Upper lobe of left lung (tissue), 6 donors: ENCODE measurements at places on chromosomes 1 and 21. TPM values are rescaled to one million over a fixed set of nuclear protein-coding genes. Genes with fewer than 3 reads are reported as not detected.

GRCh38 chr1:29793101-29793546 lies 556.8 kb downstream of the PTPRU start:
- H3K27me3 ChIP-seq, result no peaks in the 10 kb centered on the region
- no peak overlapping the region for H3K4me3 ChIP-seq
- DNase-seq, result peak; percentile 77
- no peak overlapping the region for H3K27ac ChIP-seq

- H3K27me3 ChIP-seq, result no peaks in the 10 kb centered on the region
- DNase-seq, result no peak
- no peak overlapping the region for H3K27ac ChIP-seq
- H3K36me3 ChIP-seq, result no peaks in the 10 kb centered on the region
- no peaks in the 10 kb centered on the region for H3K4me1 ChIP-seq
These were observed 77.2 kb upstream of the PPP2R5A start for GRCh38 chr1:212207822-212208520.

GRCh38 chr1:232016616-232017015 lies 390.0 kb downstream of the DISC1 start:
- DNase-seq, result no peak
- no peaks in the 10 kb centered on the region for H3K36me3 ChIP-seq
- no peak overlapping the region for H3K27ac ChIP-seq
- H3K4me1 ChIP-seq, result peaks cover 8% of the 10 kb centered on the region

DNA sequence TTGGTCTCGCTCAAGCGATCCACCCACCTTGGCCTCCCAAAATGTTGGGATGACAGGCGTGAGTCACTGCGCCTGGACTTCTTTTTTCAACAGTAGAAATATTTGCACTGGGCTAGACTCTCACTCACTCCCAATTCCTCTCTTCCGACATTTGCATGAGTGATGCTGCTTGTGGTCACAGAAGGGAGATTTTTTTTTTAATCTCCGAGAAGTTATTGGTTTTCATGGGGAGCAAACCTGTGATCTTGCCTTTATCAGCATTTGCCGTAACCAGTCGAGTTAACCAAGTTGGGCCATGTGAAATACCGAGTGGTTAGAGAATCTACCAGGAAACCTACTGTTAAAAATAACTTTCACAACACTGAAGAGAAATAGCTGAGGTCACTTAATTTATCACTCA lies 21.1 kb downstream of the ERG start:
- H3K27ac ChIP-seq, result no peak overlapping the region
- peaks cover 39% of the 10 kb centered on the region for H3K4me1 ChIP-seq
- DNase-seq, result no peak
- no peaks in the 10 kb centered on the region for H3K36me3 ChIP-seq

- H3K36me3 ChIP-seq, result no peaks in the 10 kb centered on the region
- no peaks in the 10 kb centered on the region for H3K27me3 ChIP-seq
- DNase-seq, result no peak
- H3K27ac ChIP-seq, result no peak overlapping the region
These were observed 25.0 kb upstream of the GBP1 start for GRCh38 chr1:89089962-89090361.

GRCh38 chr1:13818926-13819325 lies 118.9 kb downstream of the PRDM2 start:
- no peak overlapping the region for H3K27ac ChIP-seq
- no peaks in the 10 kb centered on the region for H3K4me1 ChIP-seq
- peaks cover 12% of the 10 kb centered on the region for H3K36me3 ChIP-seq
- H3K4me3 ChIP-seq, result no peak overlapping the region
- no peaks in the 10 kb centered on the region for H3K27me3 ChIP-seq

DNA sequence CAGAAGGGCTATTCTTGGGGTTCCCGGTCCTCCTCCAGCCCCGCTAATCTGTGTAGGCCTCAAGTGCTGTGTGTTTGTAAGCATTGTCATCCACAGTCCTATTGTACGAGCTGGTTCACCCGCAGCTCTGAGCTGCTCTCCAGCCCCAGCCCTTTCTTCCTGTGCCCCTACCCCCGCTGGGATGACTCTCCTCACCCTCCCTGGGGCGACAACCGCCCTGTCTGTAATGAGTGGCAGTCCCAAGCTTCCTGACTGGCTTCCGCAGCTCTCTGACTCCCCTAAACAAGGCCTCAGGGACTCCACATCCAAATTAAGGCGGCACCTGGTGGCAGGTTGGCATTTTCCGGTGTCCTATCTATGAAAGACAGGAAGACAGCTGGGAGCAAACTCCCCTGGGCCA lies 45.8 kb downstream of the TFF3 start:
- no peak for DNase-seq
- no peaks in the 10 kb centered on the region for H3K27me3 ChIP-seq
- peaks cover 24% of the 10 kb centered on the region for H3K4me1 ChIP-seq
- H3K27ac ChIP-seq, result peak overlapping the region; percentile 66
- peaks cover 9% of the 10 kb centered on the region for H3K36me3 ChIP-seq
- H3K4me3 ChIP-seq, result no peak overlapping the region

DNA sequence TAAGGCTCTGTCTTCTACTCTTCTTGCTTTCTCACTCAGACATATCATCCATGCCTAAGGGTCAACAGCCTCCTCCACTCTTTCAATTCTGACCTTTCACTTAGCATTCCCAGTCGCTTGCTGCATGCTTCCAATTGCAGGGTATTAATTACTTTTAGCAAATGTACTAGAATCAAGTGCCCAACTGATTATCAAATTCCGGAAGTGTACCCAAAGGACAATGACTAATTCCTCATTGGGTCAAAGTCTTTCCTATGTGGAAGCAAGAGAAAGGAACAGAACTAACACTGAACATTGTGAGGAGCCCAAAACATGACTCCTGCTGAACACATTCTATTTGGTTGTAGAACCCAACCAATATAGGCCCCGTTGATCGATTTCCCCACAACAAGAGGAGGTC lies 101.8 kb downstream of the APP start:
- H3K4me1 ChIP-seq, result peaks cover 23% of the 10 kb centered on the region
- DNase-seq, result no peak
- no peaks in the 10 kb centered on the region for H3K27me3 ChIP-seq
- no peak overlapping the region for H3K4me3 ChIP-seq
- H3K36me3 ChIP-seq, result no peaks in the 10 kb centered on the region

DNA sequence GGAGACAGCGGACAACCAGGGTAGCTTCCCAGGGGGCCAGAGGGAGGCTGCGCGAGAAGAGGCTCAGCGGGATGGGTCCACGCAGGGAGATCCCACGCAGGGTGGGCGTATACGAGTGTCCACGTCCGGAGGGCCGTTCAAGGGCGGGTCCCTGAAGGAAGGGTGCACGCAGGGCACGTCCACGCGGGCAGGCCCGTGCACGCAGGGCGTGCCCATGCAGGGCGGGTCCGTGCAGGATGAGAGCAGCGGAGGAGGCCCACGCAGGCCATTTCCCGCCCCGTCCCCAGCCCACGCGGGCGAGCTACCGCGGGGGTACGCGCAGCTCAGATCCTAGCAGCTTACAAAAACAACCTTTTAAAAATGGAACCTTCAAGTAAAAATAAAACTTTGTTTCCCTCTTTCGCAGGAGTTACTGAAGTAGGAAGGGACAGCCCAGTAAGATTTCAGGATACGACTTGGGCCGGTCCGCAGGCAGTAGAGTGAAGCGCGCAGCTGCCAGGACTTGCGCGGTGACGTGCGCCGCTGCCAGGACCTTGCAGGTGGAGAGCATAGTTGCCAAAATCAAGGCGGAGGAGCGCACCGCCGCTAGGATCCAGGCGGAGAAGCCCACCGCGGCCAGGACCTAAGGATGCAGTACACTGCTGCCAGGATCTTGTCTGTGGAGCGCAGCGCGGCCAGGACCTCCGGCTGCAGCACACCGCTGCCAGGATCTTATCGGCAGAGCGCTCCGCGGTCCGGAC lies 416 bp upstream of the RNF187 start:
- peak; percentile 94 for DNase-seq
- H3K27ac ChIP-seq, result peak overlapping the region; percentile 99
- H3K4me3 ChIP-seq, result peak overlapping the region; percentile 99
- peaks cover 6% of the 10 kb centered on the region for H3K36me3 ChIP-seq

C1orf116 gene
- 92.5 TPM for total RNA-seq
